ENCODE measurements at places on chromosomes 4 and X.

- no peak for DNase-seq
Observed at GRCh38 chrX:39857780-39858179, 240.0 kb downstream of the BCOR start.

DNA sequence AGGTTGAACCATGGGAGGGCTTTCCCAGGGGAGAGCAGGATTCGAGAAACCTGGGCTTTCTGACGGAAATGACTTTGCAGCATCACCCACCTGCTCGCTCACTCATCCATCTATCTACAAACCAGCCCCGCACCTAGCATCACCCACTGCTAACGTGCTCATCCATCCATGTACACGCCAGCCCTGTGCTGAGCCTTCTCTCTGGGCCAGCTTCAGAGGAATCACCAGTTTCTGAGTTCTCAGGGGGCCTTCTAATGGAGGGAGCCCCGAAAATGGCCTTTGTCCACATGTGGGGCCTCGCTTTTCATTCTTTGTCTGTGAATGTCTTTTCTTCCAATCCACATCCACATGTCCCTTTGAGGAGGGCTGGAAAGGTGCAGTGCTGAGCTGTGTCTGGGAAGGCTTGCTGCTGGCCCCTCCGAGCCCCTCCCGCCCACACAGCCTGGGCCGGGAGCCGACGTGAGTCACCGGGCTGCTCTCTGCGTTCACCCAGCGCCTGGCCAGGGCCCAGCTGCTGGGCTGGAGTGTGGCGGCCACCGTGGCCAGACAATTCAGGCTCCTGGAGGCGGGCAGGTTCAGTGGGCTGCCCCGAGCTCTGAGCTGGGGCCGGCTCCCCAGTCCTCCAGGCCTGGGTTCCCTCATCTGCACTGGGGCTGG is 14.7 kb downstream of the SORCS2 start:
- no peak for DNase-seq

DNA sequence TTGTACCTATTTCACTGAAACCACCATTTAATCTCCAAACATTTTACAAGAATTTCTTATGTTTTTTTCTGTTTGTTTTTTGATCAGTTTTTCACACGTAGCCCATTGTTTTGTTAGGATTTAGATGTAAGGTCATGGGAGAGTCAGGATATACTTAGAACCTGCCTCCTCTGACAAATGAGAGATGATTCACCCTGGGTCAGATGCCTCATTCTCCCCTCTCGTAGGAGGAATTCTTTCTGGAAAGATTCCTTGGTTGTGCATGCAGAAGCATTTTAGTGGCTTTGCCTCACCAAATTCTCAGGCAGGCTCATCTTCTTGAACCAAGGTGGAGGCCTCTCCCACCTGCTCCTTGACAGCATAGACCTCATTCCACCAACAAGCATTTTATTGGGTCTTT is 599.3 kb downstream of the SPRY1 start:
- no peak for DNase-seq

DNA sequence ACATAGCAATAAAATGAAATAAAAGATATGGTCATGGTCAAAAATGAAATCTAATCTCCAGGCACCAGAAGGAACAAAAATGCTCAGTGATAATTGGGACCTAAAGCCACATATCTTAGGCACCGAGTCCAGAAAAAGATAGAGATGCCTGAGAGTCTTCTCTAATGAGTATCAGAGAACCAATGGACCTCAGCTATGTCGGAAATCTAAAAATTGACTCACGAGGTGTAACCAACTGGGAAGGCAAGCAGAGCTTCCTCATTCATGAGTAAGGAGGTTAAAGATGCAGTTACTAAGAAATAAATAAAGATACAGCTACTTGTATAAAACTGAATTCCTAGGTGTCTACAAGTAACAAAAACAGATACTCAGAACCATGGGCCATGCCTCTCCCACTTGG is 72.1 kb downstream of the KLHL34 start:
- DNase-seq: no peak

- DNase-seq: no peak
Observed at GRCh38 chrX:123186801-123187200, 2.7 kb downstream of the GRIA3 start.

Data from SHP77 (cell line).